GM19239 (cell line): ENCODE measurements at places on chromosomes 16 and 17.

DNA sequence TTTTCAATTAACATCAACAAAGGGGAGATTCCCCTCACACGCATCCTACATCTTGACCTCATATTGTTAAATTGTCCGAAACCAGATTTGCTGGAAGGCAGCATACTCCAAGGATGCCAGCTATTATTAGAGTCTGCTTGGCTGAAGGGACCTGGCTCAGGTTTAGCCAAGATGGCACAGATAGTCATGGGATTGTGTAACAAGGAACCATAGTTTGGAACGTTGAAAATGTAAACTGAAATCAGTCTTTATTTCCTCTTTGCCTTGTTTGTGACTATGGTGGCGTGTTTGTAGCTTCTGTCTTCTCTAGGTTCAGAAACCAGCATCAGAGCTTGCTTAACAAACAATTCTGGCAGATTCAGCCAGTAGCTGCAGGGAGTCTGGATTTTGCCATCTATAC is 5.9 kb downstream of the ARSG start:
- no peak for DNase-seq

- no peak for DNase-seq
Measured at GRCh38 chr16:3080024-3080423, 14.6 kb downstream of the IL32 start.

DNA sequence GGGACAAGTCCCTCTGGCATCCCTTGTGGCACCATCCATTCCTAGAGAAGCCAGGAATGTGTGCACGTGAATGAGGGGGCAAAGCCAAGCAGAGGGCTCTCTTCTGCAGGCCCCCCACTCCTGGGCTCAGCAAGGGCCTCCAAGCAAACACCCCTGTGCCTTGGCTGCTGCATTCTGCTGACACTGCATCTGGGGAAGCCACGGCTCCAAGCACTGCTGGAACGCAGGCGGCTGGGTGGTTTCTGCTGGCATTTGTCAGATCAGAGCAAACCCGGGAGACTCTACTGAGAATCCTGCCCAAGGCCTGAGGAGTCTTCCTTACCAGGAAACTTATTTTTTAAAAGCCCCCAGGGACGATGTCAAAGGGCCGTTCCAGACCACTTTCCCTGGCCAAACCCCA is 23.3 kb downstream of the ATP6V0D1 start:
- DNase-seq, result no peak

DNA sequence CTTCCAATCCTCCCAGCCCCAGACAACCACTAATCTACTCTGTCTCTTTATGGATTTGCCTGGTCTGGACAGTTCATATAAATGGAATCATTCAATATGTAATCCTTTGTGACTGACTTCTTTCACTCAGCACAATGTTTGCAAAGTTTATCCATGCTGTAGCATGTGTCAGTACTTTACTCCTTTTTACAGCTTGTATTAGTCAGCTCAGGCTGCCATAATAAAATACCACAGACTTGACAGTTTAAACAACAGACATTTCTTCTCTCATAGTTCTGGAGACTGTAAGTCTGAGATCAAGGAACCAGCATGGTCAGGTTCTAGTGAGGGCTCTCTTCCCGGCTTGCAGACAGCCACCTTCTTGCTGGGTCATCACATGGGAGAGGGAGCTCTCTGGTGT is 41.3 kb downstream of the GPRC5B start:
- DNase-seq, result no peak

- DNase-seq, result no peak
Measured at GRCh38 chr16:88703486-88704309, 2.5 kb downstream of the RNF166 start.

DNA sequence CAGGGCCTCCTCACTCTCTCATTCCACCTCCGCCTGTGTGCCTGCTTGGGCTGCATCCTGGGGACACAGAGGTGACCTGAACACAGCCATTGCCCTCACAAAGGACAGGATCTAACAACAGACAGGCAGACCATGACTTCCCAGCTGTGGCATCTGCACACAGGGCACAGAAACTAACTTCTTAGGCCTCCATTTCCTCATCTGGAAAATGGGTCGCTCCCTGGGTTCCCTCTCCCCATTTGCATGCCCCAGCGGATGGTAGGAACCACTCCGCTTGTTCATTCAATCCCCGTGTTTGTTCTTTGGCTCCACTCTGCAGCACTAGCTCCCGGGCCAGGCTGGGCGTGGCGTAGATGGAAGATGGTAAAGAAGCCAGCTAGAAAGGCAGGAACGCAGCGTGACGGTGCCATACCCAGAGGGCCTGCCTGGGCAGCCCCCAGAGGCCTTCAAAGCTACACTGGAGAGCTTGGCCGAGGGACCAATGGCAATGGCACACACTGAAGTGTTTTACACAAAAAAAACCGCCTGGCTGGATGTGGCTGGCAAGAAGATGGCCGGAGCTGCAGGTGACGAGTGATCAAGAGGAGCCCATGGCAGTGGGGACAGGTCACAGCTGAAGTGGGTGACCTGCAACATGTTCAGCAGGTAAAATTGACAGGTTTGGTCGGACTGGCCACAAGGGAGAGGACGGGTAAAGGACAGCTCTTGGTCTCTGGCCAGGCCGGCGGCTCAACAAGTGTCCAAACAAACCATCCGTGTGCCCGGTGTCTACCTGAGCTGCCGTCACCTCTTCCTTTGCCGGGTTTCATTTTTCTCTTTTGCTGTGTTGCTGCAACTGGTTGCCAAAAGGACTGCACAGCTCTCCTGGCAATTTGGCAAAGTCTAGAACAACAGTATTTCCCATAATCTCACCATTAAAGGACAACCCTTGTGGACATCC is 66.9 kb downstream of the SOCS1 start:
- no peak for DNase-seq

- no peak for DNase-seq
Measured at GRCh38 chr17:43025290-43025657, 243 bp downstream of the RND2 start.

GRCh38 chr17:13407381-13407780 is 194.3 kb downstream of the HS3ST3A1 start:
- DNase-seq, result no peak

GRCh38 chr16:79849119-79849518 is 248.6 kb upstream of the MAF start:
- no peak for DNase-seq

DNA sequence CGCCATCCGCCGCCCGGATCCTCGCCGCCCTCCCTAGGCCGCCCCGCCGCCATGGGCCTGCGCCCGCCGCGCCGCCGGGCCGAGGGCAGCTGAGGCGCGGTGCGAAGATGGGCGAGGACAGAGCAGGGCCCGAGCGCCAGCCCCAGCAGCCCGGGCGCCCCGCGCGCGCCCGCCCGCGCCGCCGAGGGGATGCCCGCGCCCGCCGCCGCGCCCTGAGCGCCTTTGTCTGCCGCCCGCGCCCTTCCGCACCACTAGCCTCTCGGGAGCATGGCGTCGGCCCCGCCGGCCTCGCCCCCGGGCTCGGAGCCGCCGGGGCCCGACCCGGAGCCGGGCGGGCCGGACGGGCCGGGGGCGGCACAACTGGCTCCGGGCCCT is 278 bp downstream of the RAB11FIP3 start:
- no peak for DNase-seq
